ENCODE measurements at places on chromosomes 5 and 9. TPM values are rescaled to one million over a fixed set of nuclear protein-coding genes. Genes with fewer than 3 reads are reported as not detected.

OTULIN gene
- 59.4 TPM for total RNA-seq

ANKRD34B gene
- not detected for total RNA-seq

SHISAL2B gene
- total RNA-seq, result not detected

EPB41L4B gene
- total RNA-seq, result not detected

CREBRF gene
- 39.6 TPM for total RNA-seq

SHB gene
- total RNA-seq, result 0.34 TPM

DMRTA1 gene
- total RNA-seq, result not detected

PLPPR1 gene
- not detected for total RNA-seq

RLN1 gene
- total RNA-seq, result 1.7 TPM

GRM6 gene
- total RNA-seq, result not detected

RGS7BP gene
- total RNA-seq, result not detected

PCDHGA5 gene
- 0.09 TPM for total RNA-seq

RASGEF1C gene
- not detected for total RNA-seq

TBC1D9B gene
- 21.2 TPM for total RNA-seq

BTNL8 gene
- total RNA-seq, result not detected

OCLN gene
- total RNA-seq, result 0.58 TPM

IL13 gene
- total RNA-seq, result 0.72 TPM

NEUROG1 gene
- not detected for total RNA-seq

MZB1 gene
- 24.1 TPM for total RNA-seq

MARCHF11 gene
- total RNA-seq, result not detected

DNAJC21 gene
- 56.6 TPM for total RNA-seq

DENND4C gene
- total RNA-seq, result 6.5 TPM

NRARP gene
- total RNA-seq, result 3.1 TPM

POLE3 gene
- total RNA-seq, result 46.8 TPM

OR1J2 gene
- 0.34 TPM for total RNA-seq

IL7R gene
- total RNA-seq, result 309 TPM

WDR36 gene
- 49.6 TPM for total RNA-seq

PNPLA7 gene
- total RNA-seq, result 3.7 TPM

PDE8B gene
- not detected for total RNA-seq

WNT8A gene
- not detected for total RNA-seq

OMD gene
- total RNA-seq, result not detected

ADAMTS12 gene
- not detected for total RNA-seq

PPP3R2 gene
- total RNA-seq, result not detected

PCDH1 gene
- total RNA-seq, result 0.56 TPM

C5orf34 gene
- 12.4 TPM for total RNA-seq

FIBCD1 gene
- not detected for total RNA-seq

STING1 gene
- 128 TPM for total RNA-seq

STRBP gene
- total RNA-seq, result 34.1 TPM
